ENCODE measurements at places on chromosomes 3 and 15.

- no peak for DNase-seq
Measured at GRCh38 chr3:124787476-124788195, 57.4 kb downstream of the UMPS start.

DNA sequence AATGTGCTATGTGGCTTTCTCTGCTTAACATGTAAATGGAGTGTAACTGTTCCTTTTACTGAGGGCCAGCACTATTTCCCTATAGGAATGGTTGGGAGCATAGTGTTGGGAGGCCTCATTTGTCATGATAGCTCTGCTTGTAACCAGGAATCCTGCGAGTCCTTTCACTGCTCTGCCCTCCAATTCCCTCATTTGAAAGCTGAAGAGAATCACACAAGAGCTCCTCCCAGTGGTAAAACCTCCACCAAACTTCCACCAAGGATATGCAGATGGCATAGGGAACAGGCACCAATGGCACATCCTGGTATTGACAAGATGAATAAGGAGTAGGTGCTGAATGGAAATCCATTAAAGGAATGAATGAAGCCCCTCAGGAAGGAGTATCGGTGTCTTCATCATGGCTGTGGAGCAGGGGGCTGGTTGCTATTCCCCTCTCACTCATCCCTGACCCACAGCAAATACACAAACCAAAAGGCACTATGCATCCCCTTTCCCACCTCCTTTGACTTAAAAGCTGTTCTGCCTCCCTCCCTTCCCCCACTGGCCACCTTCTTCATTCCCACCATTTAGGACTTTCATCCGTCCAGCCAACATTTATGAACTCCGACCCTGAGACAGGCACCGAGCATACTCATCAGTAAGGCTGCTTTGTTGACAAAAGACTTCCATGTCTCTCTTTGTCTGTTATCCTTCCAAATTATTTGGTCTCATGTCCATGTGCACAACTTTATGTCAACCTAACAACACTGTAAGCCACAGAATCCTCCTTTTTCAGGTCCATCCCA lies 560.8 kb downstream of the FOXP1 start:
- DNase-seq: no peak

DNA sequence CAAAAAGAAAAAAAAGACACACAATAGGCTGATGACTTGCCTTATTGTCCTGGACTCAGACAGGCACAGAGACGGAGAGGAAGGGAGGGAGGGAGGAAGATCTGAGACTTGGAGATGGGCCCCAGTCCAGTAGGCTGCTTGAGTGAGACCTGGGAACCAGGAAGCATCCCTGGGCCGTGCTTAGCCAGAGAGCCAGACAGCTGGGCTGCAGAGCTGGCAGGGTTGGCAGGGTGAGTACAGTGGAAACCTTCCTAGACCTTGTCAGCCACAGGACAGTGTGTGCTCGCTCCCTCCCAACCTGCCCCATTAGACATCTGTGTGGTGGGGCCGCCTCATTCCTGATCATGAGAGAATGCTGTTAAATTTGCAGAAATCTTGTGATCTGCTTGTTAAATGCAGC lies 107.9 kb upstream of the ALDH1A3 start:
- DNase-seq: no peak

- no peak for DNase-seq
Measured at GRCh38 chr3:107705046-107705445, 182.3 kb downstream of the BBX start.

Data from NCI-H1417 (cell line).